ENCODE measurements at places on chromosomes 6 and 20.
A peak's percentile ranks its signal among the peaks of the same experiment; 100 is the strongest.

DNA sequence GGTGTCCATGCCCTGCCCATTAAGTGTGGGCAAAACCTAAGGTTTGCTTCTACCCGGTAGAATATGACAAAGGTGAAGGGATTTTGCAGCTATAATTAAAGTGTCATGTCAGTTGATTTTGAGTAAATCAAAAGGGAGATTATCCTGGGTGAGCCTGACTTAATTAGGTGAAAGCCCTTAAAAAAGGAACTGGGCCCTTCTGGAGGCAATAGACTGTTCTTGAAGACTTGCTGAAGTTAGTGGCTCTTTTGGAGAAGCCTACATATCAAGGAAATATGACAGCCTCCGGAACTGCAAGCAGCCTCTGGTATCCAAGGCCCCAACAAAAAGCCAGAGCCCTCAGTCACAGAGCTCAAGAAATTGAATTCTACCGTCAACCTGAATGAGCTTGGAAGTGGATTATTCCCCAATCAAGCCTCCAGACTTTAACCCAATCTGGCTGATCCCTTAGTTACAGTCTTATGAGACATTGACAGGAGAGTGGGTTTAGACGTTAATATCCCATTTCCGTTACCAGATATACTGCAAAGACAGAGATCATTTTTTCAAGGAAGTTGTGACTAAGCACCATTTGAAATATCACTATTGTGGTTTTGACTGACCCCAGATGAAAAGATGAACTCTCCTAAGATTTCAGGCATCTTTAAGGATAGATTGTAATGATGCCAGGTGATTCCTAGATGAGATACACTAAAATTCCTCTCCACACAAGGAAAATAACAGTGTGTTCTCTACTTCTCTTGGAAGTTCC, 303.4 kb downstream of the PLCB1 start:
- no peak for DNase-seq

DNA sequence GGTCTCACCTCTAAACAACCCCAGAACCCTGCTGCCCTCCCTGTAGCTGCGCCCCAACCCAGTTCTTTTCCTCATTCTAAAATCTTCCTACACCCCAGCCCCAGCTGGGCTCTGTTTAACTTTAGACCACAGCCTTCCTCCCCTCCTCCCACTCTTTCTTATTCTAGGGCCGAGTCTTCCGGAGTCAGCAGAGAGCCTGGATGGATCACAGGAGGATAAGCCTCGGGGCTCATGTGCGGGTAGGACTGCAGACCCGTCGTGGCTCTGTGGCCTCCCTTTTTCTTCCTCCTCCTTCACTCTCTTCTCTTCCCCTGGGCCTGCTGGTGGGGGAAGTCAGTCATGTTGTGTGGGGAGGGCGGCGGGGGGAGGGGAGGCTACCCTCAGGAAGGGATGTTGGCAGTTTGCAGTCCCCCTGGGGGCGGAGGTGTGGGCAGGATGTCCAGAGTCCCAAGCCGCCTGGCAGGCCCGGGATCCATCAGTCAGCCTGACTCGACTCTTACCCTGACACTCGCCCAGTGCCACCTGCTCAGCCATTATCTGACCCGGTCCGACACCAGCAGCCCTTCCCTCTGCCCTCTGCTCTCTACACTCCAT, 8.1 kb downstream of the CAPN11 start:
- DNase-seq: no peak

- peak; percentile 92 for DNase-seq
These were observed 176.4 kb upstream of the AKAP12 start for GRCh38 chr6:151063352-151063751.

GRCh38 chr20:1840817-1841553, 54.2 kb upstream of the SIRPA start:
- DNase-seq: no peak

- peak; percentile 23 for DNase-seq
These were observed 176.2 kb downstream of the KIF16B start for GRCh38 chr20:16397086-16397485.

GRCh38 chr6:116439522-116440051, 21.6 kb upstream of the CALHM6 start:
- DNase-seq: peak; percentile 29

GRCh38 chr6:28082939-28083338, 2.6 kb downstream of the ZNF165 start:
- DNase-seq: no peak

GRCh38 chr6:106370639-106371038, 10.1 kb downstream of the CRYBG1 start:
- no peak for DNase-seq

DNA sequence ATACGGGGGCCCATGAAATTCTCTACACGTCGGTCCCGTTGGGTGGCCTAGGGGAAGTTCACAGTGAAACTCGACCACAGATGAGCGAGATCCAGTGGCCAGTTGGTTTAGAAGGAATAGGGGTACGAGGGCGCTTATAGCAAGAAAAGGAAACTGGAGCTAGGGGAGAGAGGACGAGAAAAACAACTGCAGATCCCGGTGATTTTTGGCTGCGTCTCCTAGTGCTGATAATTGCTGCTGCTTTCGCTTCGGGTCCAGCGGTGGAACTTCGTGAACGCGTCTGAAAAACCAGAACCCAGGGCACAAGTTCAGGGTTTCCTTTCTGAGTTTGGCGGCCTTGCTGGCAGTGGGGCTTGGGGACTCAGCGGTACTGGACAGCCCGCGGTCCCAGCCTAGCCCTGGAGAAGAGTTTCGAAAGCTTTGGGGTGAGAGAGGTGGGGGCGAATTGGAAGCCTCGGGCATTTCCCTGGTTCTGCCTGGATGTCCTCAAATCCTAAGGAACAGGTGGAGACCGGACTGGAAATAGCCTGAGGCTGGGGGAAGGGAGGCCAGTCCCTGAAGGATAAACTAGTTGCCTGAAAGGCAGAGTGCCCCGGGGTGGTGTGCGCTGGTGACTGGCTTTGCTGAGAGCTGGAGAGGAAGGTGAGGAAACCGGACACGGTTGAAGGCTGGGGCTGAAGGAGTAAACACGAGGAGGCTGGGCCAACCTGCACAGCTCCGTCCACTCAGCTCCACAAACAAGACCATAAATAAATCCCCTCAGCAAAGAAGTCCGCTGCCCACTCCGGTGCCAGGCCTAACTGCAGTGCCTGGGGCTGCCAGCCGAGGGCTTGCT, 793 bp downstream of the GMPR start:
- no peak for DNase-seq

DNA sequence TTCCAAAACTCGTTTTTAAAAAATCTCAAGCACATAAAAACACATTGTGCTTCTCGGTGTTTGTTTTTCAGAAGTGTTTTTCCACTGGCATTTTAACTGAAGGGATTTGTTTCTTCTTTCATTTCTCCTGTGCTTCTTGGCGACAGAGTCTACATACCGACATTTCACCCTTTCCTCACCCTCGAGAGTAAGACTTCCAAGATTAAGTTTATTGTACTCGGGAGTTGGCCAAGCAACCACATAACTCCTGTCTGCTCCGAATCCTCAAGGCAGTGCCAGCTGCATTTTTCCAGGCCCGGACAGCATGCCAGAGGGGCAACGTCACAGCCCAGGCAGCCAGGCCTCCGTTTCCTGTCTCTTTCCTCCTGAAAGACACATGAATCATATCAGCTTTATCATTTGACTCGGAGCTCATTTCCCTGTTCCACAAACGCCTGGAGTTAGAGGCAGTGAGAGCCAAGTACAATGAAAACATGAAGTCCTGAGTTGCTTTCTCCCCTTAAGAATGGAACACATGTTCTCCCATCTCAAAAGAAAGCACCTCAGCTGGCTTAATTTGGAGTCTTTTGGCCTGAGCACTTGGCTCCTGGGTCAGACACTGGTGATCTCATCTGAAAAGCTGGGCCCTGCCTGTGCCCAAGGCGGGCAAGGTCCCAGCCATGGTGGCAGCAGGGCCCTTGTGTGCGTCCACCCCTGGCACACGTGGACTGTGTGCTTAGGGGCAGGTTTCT, 23.2 kb upstream of the FAM50B start:
- DNase-seq: peak; percentile 96

GRCh38 chr20:11091511-11091910, 417.7 kb upstream of the JAG1 start:
- DNase-seq: no peak

DNA sequence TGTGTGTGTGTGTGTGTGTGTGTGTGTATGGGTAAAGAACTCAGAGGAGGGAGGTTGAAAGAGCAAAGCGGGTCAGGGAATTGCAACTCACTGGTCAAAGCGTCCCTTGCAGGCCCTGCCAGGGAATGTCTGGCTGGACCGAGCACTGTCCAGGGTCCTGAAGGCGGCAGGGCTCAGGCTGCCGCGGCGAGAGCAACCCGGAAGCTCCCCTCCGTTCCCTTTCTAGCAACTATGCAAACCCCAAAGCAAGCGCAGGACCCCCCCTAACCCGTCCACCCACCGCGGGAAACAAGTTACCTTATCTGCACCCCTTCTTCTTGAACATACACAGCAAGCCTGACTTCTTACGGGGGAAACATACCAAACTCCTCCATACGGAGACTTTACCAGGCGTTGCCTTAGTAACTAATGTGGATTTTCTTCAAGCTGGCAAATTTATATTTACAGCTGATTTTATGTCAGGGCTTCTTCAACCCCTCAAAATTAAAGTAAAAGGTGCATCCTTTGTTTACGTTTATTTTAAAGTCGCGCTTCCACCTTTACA, 538 bp upstream of the GRM1 start:
- peak; percentile 52 for DNase-seq
